ENCODE measurements at places on chromosomes 6 and 20.

- DNase-seq, result no peak
Measured at GRCh38 chr6:32244270-32244669, 20.4 kb upstream of the NOTCH4 start.

GRCh38 chr20:57899554-57899953 lies 189.7 kb upstream of the PMEPA1 start:
- DNase-seq, result no peak

- no peak for DNase-seq
Measured at GRCh38 chr20:48703107-48703506, 124.7 kb downstream of the PREX1 start.

DNA sequence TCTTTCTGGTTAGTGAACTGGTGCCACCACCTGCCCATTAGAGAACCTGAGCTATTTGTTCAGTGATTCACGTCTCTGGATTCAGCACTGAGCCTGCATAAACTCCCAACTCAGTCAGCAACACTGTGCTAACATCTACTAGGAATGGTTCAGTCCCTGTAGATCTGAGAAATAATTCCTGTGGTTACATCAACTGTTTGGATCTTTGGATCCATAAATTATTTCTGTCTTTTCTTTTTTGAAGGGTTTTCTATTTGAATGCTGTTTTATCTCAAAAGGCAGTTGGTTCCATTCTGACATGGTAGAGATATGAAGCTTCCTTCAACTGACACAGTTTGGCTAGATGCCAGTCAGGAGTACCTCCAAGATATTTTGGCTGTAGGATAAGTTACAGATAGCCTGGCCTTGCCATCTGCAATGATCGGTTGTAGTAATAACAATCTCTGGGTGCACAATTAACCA lies 125.9 kb downstream of the TRMT11 start:
- peak; percentile 59 for DNase-seq

- DNase-seq, result no peak
Measured at GRCh38 chr6:42885702-42886101, 6.3 kb downstream of the RPL7L1 start.

All from astrocyte of the spinal cord (primary cell).